ENCODE measurements at places on chromosomes 12 and 14.

GRCh38 chr14:75905147-75905904 is 76.5 kb downstream of the TGFB3 start:
- DNase-seq, result no peak

DNA sequence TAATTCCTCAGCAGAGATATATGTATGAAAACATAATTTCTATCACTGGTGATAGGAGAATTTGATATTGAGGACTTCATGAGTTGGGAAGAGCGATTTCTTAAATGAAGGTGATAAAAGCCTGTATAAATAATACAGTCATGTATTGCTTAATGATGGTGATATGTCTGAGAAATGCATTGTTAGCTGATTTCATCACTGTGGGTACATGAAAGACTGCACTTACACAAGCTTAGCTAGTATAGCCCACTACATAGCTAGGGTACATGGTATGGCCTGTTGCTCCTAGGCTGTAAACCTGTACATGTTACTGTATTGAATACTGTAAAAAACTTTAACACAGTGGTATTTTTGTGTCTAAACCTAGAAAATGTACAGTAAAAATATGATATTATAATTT is 63.4 kb downstream of the ANO4 start:
- no peak for DNase-seq

DNA sequence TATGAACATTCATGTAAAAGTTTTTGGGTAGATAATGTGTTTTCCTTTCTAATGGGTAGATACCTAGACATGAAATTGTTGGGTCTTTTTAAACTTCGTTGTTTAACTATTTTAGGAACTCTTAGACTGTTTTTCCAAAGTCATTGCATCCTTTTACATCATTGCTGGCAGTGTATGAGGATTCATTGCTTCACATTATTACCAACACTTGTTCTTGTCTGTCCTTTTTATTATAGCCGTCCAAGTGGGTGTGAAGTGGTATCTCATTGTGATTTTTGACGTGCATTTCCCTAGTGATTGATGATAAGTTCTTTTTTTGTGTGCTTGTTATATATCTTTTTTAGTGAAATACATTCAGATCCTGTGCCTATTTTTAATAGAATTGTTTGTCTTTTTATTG is 39.4 kb downstream of the USP15 start:
- DNase-seq, result no peak

- DNase-seq, result no peak
Measured at GRCh38 chr12:29133181-29133580, 15.9 kb upstream of the FAR2 start.

DNA sequence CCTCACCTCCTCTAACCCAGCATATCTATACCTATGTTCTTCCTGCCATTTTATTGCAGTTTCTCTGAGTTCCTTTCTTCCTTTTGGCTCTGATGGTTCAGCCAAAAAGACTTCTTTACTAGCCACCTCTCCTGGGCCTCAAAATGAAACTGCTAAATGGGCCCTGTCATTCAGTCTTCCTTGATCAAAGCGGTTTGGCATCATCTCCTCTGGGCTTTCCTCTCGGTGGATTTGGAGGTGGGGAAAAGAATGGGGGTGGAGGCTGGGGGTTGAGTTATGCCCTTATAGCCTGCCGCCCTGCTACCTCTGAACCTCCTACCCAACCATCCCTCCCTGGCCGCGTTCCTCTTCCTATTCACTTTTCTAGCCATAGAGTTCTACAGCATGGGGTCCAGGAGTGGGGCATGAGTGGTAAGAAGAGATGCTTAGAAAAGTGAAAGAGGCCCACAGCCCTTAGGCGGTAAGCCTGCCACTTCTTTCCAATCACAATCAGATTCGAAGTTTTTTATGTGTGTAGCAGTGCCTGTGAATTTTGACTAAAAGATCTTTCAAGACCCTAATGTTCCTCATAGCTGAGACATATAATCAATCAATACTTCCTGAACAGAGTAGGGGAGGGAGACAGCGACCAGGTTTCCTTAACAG is 2.5 kb downstream of the AJUBA start:
- no peak for DNase-seq

GRCh38 chr12:38268612-38269011 is 48.0 kb upstream of the ALG10B start:
- DNase-seq, result no peak

- no peak for DNase-seq
Measured at GRCh38 chr14:84390010-84390409, 1139.9 kb upstream of the FLRT2 start.

DNA sequence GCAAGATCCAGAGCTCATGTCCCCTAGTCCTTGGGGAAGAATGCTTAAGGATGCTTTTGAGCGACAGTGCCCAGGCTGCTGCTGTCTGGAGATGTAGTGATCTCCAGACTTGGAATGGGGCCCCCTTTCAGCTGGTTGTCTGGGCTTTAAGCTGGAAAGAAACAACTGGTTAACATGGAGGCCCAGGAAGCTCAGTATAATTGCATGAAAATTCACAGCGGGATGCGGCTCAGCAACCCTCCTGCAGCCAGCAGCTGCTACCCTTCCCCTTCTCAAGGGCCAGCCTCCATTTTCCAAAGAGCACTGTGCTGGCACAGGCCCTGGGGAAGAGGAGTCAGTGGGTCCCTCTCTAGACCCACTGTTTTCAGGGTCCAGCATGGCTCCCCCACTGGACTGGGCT is 26.3 kb downstream of the RAB35 start:
- no peak for DNase-seq

- no peak for DNase-seq
Measured at GRCh38 chr12:80325167-80325959, 118.7 kb upstream of the PTPRQ start.

DNA sequence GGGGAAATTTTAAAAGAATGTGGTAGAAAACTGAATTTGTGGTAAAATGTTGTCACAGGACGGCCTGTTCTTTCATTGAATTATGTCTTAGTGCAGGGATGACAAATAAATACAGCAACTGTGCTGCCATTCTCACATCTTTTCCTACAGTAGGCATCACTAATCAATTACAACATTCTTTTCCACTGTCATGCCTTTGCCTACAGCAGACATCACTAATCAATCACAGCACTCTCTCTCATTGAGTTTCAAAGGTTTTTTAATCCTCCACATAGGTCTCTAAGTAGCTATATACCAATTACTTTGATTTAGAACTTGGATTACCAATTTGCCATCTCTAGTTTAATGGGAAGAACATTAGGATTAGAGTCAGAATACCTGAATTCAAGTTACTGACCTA is 30.1 kb downstream of the NTF3 start:
- DNase-seq, result no peak

- no peak for DNase-seq
Measured at GRCh38 chr14:105588236-105588860, 62.0 kb downstream of the TMEM121 start.

- no peak for DNase-seq
Measured at GRCh38 chr12:50725011-50725942, 38.6 kb upstream of the ATF1 start.

- no peak for DNase-seq
Measured at GRCh38 chr12:98238515-98239130, 276.8 kb upstream of the TMPO start.

- no peak for DNase-seq
Measured at GRCh38 chr12:77925536-77926108, 94.9 kb downstream of the NAV3 start.

- no peak for DNase-seq
Measured at GRCh38 chr14:39621223-39621622, 189.0 kb upstream of the FBXO33 start.

DNA sequence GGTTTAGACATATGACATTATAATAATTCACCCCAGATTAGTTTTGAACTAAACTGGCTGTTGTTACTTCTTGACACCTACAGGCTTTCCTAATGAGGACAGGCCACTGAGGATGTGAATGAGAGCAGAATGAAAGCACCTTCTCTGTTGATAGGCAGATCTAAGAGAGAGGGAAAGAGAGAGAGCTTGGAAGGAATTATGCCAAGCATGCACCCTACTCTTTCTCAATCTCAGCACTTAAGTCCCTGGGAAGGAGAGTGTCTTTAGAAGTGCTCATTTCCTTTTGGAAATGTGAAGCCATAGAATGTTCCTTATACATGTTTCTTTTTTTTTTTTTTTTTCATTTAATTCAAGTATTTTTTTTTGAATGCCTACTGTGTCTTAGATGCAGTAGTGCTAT is 49.0 kb downstream of the TBC1D15 start:
- DNase-seq, result no peak

- DNase-seq, result no peak
Measured at GRCh38 chr12:40959041-40959440, 229.1 kb upstream of the PDZRN4 start.

GRCh38 chr12:77025782-77026314 is 39.5 kb downstream of the E2F7 start:
- no peak for DNase-seq

DNA sequence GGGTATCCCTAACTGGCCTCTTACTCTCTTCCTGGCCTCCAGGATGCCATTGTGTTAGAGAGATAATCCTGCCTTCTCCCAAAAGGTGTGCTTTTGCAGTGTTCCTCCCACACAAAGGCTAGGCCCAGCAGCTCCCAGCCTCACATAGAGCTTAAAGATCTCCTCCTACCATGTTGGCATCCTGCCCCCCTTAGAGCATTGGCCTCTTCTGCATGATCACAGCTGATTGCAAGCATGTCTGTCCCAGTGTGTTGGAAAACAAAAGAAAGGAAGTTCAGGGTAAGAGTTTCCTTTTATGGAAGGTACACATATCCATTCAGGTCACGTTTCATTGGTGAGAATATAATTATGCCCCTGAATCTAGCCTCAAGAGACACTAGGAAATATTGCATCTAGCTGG is 405.4 kb downstream of the TMTC2 start:
- no peak for DNase-seq

Measured in cortex of kidney (tissue), 1 donor.